ENCODE measurements at places on chromosomes 3 and 15.
A peak's percentile ranks its signal among the peaks of the same experiment; 100 is the strongest.

DNA sequence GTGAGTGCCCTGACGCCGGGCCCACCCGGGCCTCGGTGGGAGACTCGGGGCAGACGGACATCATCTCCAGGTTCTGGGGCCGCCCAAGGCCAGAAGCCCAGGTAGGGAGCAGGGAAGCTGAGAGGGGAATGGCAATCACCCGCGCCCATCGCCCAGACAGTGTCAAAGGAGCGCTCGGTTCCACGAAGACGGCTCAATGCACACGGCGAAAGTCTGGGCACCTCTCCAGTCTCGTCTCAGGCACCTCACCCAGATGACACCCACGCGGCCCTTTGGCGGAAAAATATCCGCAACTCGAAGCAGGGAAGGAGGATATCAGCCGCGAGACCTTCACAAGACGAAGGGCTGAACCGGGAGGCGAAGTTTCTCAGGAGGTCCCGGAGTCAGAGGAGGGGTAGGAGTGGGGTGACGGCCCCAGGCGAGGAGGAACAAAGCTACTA lies 916 bp downstream of the IL17RD start:
- no peak for DNase-seq

DNA sequence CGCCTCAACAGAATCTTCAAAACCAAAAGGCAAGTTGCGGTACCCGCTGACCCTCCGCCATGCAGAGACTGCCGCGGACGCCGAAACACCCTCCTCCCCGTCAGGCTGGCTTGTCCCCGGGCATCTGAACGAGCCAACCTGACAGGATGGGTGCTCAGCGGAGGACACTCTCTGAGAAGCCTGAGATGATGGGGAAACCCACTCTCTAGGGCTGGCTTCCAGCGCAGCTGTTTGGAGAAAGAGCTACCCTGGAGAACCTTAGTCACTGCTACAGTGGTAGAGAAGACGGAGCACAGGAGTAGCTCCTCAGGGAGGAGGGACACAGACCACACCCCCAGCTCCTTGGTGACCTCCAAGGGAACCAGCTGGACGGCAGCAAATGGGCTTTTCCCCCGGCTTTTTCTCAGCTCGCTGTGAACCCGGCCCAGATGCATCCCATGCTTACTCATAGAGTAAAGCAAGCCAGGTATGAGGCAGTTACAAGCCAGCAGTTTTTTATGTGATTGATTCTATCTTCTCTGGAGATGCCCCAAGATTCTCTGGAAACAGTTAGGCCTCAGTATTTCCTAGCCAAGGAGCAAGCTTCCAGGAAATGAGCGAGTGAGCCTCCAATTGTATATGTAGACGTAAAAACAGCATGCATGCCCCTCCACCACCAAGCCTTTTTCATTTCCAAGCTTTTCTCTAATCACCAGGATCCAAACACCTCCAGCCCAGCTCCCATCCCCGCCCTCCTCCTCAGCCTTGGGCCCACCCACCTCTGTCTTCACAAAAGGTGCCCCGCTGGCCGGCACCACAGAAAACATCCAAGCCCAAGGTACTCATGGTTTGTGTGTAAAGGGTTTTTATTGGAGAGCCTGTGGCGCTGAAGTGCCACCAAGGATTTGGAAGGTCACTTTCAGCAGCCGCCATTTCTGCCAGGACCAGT lies 38.7 kb downstream of the FAM174B start:
- DNase-seq: no peak

GRCh38 chr3:150446470-150446977 lies 38.4 kb downstream of the TSC22D2 start:
- no peak for DNase-seq

- no peak for DNase-seq
These were observed 6.1 kb upstream of the LTF start for GRCh38 chr3:46470831-46471230.

DNA sequence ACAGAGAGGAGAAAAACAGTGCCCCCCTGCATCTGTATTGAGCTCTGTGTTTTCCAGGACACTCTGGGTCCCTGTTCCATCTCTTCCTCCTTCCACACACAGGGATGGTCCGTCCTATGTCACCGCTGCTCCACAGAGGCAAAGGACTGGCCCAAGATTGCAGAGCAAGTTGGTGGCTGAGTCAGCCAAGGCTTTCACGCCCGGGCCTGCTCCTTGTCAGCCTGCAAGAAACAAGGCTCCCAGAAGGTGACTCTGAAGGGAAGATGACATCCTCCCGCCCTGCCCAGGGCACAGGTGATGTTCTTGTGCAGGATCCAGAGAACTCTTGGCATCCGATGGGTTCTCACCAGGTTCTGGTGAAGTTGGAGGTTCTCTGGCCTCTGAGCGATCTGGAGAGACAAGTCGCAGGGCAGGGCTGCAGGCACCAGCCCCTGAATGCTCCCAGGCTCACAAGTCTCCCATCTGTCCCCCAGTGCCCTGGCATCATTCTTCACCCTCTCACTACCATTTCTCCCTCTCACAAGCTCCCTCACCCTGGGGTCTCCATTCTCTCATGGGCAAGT lies 138.6 kb downstream of the MEGF11 start:
- DNase-seq: no peak

- no peak for DNase-seq
These were observed 110.0 kb upstream of the MELTF start for GRCh38 chr3:197139586-197139985.

GRCh38 chr3:194158942-194159439 lies 23.0 kb downstream of the HES1 start:
- DNase-seq: no peak

GRCh38 chr3:121483290-121483689 lies 62.5 kb downstream of the POLQ start:
- DNase-seq: no peak

DNA sequence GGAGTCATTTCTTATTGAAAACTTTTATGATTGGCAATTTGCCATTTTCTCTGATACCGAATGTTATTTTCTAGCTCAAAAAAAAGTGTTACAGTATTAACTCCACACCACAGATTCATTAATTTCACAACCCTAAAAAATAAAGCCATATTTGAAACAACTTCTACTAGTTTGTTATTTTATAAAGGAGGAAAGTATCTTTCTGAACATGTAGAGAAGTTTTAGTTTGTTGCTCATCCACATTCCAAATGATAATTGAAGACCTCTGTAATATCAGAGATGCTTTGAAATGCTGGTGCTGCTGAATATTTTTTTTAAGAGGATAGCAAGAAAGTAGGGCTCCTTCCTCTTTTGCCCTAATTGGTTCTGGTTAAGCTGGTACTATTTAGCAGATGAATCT lies 1.9 kb downstream of the VGLL3 start:
- DNase-seq: no peak

DNA sequence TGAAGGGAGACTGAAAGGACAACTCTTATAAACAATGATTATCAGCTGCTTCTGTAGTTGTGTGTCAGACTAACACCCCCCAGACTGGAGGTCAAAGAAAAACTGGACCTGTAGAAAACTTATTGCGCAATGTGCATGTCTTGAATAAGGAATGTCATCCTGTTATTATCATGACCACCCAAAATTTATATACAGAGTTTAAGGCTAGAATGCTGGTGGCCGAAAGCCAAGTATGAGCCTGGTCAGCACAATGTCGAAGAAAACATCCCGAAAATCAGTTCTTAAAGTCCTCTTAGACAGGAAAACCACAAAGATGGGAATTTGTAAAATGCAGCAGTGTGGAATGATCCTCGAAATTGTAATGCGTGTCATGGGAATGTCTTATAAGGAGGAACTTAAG lies 29.3 kb downstream of the RFTN1 start:
- DNase-seq: peak; percentile 56

DNA sequence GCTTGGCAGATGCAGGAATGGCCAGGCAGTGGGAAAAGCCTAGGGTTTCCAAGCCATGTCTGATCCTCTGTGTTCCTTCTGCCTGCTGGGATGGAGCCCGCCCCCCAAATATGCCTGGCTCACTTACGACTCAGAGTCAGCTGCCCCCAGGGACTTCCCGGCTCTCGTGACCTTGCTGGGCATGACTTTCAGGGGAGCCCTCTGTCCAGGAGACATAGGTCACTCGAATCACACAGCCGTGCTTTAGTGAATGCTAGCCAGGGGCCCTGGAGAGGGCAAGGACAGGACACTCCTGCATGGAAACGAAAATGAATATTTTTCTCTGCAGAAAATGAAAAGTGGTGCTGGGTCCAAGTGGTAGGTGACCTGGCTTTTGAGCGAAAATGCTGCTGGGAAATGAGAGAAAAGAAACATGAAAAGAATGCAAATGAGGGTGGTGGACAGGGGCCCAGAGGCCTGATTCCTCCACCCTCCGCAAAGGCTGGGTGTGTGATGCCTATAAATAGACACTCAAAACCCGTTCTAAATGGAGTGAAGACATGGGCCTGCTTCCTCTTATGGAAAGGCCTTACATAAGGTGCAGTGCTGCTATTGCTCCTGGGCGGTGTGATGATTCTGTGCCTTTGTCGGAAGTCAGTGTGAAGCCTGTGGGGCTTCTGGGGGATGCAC lies 107.4 kb downstream of the APBA2 start:
- no peak for DNase-seq

DNA sequence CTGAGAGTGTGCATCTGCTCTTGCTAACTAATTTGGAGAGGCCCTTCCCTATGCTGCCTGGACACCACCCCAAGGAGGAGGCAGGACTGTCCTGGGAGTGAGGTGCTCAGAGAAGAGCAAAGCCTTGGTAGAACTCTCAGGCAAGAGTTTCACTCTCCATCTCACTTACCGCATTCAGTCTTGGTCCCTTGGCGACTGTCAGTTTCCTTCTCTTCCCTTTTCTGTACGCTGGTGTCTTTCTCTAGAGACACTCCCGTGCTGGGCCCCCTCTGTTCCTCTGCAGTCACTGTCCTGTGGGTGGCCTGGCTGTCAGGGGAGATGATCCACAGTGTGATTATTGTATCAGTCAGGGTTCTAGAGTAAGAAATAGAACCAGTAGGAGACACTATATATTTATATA lies 44.0 kb downstream of the IDH2 start:
- DNase-seq: no peak

- DNase-seq: no peak
These were observed 43.8 kb upstream of the UACA start for GRCh38 chr15:70806992-70807712.

GRCh38 chr15:98437752-98438151 lies 210.6 kb upstream of the IGF1R start:
- DNase-seq: no peak

GRCh38 chr3:183653209-183654064 lies 18.0 kb downstream of the KLHL24 start:
- no peak for DNase-seq

DNA sequence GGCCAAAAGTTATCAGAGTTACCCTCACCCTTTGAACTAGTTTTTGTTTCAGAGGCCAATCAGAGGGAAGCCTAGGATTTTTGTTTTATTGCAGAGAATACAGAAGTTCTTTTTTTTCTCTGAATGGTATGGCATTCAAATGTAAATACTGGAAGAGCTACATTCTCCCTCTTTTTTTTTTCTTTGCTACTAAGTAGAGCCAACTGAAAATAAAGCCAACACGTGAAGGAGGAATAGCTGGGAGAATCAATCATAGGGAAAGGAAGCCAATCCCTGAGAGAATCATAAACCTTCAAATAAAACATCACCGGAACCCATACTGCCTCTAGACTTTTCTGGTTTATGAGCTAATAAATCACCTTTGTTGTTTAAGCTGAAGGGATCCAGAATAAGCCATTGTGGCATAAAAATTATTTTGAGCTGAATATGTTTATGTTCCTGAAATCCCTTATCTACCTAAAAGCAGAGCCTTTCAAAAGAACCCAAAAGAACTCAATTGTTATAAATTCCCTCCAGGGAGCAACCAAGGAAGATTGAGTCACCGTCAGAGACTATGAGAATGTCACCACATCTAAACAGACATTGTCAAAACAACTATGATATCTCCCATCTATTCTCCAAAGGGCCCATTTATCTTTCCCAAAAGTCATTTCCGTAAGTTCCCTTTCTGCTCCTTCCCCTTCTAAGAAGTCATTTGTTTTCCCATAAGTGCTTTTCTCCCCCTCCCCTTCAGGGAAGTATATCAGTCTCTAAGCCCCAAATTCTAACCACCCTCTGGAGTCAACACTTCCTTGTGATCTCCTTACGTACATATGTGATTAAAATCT lies 3.8 kb upstream of the ZNF280D start:
- DNase-seq: no peak

DNA sequence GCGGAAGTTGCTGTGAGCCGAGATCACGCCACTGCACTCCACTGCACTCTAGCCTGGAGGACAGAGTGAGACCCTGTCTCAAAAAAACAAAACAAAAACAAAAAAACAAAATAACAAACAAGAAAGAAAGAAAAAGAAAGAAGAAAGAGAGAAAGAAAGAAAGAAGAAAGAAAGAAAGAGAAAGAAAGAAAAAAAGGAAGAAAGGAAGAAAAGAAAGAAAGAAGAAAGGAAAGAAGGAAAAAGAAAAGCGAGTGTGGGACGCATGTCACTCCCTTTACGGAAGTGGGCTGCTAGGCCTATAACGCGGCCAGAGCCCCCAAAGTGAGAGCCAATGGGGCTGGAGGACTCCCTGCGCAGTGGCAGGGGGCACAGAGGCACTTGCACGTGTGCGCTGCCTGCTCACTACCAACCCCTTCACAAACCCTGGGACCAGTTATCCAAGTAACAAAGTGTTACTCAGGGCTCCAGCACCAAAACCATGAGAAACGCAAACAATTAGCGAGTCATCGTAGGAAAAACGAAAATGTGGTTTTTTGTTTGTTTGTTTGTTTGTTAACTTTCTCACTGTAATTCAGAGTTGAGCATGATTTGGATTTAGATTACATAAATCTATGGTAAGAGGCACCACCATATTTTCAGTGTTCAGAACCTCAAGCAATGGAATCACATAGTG lies 40.8 kb upstream of the ATP1B3 start:
- DNase-seq: no peak

DNA sequence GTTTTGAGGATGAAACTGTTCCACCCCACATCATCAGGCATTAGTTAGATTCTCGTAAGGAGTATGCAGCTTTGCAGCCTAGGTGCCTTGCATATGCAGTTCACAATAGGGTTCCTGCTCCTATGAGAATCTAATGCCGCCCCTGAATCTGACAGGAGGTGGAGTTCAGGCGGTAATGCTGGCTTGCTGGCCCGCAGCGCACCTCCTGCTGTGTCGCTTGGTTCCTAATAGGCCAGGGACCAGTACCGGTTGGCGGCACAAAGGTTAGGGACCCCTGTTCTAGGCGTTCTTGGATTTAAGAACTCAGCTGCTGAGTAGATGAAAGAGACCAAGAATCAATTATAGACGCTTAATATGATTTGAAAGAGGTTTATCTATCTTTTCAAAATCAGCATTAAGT lies 595.4 kb downstream of the CADM2 start:
- DNase-seq: no peak

DNA sequence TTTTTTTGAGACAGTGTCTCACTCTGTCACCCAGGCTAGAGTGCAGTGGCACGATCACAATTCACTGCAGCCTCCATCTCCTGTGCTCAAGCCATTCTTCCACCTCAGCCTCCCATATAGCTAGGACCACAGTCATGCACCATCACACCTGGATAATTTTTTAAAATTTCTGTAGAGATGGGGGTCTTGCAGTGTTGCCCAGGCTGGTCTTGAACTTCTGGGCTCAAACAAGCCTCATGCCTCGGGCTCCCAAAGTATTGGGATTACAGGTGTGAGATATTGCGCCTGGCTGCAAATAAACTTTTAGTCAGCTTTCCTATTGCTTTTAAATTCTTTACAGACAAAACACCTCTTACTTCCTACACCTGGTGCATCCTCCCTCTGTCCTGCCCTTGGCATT lies 102.1 kb upstream of the VEPH1 start:
- DNase-seq: no peak

Measured in left renal pelvis (tissue), 4 donors.